Vagina (tissue), 2 donors: ENCODE measurements at places on chromosomes 12 and 14.
A peak's percentile ranks its signal among the peaks of the same experiment; 100 is the strongest.

- no peak overlapping the region for H3K27ac ChIP-seq
- H3K36me3 ChIP-seq = no peaks in the 10 kb centered on the region
- H3K27me3 ChIP-seq = no peaks in the 10 kb centered on the region
Observed at GRCh38 chr12:97292588-97292987, 170.0 kb upstream of the RMST start.

DNA sequence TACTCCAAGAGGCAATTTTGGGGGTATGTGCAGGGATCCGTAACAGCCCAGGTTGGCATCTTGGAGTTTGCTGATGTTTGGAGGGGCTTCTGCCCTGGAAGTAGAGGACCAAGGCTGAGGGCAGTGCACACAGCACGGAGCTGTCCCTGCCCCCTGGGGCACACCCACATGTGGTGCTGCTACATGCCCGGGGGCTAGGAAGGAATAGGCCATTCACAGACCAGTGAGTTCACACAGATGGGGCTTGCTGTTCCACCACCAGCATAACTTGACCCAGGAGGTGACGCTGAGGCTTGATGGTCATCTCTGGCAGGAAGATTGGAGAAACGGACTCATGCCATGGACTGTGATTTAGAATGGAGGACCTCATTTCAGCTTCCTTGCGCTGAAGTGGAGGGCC lies 231.1 kb upstream of the FKBP4 start:
- no peak overlapping the region for H3K4me3 ChIP-seq
- H3K4me1 ChIP-seq = no peaks in the 10 kb centered on the region
- no peak for DNase-seq
- no peaks in the 10 kb centered on the region for H3K27me3 ChIP-seq

DNA sequence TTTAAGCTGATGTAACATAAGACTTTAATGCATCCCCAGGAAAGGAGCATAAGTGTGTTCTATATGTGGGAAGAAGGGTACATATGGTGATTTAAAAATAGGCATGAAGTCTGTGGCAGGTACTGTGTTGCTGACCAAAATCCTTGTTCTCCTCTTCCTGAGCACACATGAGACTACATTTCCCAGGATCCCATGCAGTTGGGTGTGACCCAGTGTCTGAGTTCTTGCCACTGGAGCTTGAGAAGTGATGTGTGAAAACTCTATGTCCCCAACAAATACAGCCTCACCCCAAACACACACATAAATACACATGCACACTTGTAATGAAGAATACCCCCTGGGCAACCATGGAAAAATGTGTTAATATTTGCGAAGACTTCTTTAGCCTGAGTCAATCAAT lies 8.5 kb upstream of the SMIM10L1 start:
- no peak overlapping the region for H3K27ac ChIP-seq
- H3K4me3 ChIP-seq = no peak overlapping the region
- no peaks in the 10 kb centered on the region for H3K36me3 ChIP-seq
- DNase-seq = no peak
- no peaks in the 10 kb centered on the region for H3K27me3 ChIP-seq

GRCh38 chr12:98211909-98212695 lies 303.3 kb upstream of the TMPO start:
- no peak overlapping the region for H3K27ac ChIP-seq
- no peaks in the 10 kb centered on the region for H3K27me3 ChIP-seq
- DNase-seq = no peak
- no peaks in the 10 kb centered on the region for H3K4me1 ChIP-seq

- H3K27me3 ChIP-seq = no peaks in the 10 kb centered on the region
- peaks cover 59% of the 10 kb centered on the region for H3K4me1 ChIP-seq
- DNase-seq = no peak
Observed at GRCh38 chr12:645563-646071, 17.6 kb downstream of the NINJ2 start.

- no peaks in the 10 kb centered on the region for H3K4me1 ChIP-seq
- H3K4me3 ChIP-seq = no peak overlapping the region
- DNase-seq = no peak
- no peaks in the 10 kb centered on the region for H3K36me3 ChIP-seq
- H3K27ac ChIP-seq = no peak overlapping the region
- no peaks in the 10 kb centered on the region for H3K27me3 ChIP-seq
Observed at GRCh38 chr14:78363008-78363407, 192.8 kb downstream of the NRXN3 start.

DNA sequence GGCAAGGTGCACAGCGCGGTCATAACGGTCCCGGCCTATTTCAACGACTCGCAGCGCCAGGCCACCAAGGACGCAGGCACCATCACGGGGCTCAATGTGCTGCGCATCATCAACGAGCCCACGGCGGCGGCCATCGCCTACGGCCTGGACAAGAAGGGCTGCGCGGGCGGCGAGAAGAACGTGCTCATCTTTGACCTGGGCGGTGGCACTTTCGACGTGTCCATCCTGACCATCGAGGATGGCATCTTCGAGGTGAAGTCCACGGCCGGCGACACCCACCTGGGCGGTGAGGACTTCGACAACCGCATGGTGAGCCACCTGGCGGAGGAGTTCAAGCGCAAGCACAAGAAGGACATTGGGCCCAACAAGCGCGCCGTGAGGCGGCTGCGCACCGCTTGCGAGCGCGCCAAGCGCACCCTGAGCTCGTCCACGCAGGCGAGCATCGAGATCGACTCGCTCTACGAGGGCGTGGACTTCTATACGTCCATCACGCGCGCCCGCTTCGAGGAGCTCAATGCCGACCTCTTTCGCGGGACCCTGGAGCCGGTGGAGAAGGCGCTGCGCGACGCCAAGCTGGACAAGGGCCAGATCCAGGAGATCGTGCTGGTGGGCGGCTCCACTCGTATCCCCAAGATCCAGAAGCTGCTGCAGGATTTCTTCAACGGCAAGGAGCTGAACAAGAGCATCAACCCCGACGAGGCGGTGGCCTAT lies 875 bp downstream of the HSPA2 start:
- no peaks in the 10 kb centered on the region for H3K36me3 ChIP-seq
- H3K4me3 ChIP-seq = peak overlapping the region; percentile 50

DNA sequence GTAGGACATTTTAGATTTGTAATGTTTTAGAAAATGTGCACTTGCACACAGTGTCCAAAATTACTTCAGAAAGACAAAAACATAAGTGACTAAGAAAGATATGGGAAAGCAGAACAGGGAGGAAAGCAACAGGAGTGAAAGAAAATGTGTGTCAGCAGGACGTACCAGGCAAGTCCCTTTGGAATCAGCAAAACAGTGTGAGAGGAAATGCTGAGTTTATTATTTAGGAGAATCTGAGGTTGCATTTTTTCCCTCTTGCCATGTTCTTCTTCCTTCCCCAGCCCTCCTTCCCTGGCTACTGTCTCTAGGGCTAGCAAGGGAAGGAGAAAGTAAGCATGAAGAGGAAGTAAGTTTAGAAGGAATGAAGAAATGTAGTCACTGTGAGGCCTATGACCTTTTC lies 67.7 kb upstream of the CD163 start:
- no peak overlapping the region for H3K4me3 ChIP-seq
- H3K36me3 ChIP-seq = no peaks in the 10 kb centered on the region
- no peak for DNase-seq
- no peak overlapping the region for H3K27ac ChIP-seq
- no peaks in the 10 kb centered on the region for H3K27me3 ChIP-seq

DNA sequence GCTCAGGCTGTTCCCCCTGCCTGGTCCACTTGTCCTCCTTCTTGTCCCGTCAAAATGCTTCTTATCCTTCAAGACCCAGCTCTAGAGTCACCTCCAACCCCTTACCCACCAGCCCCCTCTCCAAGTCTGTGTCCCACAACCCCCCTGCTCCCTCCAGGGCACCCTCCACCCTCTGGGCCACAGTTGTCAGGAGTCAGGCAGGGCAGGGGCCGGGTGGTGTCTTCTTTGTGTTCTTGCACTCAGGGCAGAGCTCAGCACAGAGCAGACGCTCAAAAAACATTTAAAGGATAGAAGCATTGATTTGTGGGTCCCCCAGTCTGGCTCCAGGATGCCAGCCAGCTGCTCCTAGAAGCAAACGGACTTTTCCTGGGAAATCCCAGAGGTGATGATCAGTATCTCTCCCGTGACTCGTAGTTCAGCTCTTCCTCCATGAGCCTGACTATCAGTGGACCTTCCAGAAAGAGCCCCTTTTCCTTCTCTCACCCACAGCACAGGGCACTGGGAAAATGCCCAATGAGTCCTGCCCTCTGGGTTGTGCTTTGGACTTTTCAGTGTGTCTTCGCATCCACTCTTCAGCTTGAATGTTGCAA lies 17.2 kb upstream of the BDKRB1 start:
- H3K27me3 ChIP-seq = no peaks in the 10 kb centered on the region
- no peak for DNase-seq
- H3K36me3 ChIP-seq = no peaks in the 10 kb centered on the region
- H3K27ac ChIP-seq = no peak overlapping the region
- H3K4me1 ChIP-seq = peaks cover 11% of the 10 kb centered on the region
- H3K4me3 ChIP-seq = no peak overlapping the region

DNA sequence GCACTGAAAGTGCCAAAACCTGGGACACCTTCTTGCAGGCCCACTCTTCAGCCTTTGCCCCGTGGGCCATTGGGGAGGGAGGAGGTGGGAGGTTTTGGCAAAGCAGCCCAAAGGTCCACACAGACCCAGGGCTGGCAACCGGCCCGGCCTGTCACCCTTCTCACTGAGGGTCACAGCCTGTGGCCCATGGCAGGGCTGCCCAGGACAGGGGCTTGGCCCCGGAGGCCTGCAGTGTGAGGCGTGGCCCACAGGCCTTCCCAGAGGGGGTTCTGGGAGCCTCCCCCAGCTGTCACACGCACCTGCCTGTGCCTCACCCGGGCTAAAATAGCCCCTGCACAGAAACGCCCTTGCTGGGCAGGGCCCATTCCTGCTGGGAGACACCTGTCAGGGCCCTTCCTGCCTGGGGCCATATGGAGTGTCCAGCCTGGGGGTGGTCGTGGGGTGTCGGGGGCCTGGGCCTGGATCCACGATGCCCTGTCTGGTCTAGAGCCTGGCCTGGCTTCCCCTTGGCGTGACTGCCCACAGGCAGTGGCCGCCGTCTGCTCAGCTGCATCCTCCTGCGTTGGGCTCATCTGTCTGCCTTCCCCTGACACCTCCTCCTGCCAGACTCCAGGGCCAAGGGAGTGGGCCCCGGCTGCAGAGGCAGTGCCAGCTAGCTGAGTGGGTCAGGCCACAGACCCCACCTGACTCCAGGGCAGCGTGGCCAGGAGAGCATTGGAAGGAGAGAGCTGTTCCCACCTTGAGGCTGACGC lies 19.2 kb downstream of the PACS2 start:
- no peak overlapping the region for H3K27ac ChIP-seq
- no peaks in the 10 kb centered on the region for H3K36me3 ChIP-seq
